ENCODE measurements at places on chromosomes 5 and 9.

DNA sequence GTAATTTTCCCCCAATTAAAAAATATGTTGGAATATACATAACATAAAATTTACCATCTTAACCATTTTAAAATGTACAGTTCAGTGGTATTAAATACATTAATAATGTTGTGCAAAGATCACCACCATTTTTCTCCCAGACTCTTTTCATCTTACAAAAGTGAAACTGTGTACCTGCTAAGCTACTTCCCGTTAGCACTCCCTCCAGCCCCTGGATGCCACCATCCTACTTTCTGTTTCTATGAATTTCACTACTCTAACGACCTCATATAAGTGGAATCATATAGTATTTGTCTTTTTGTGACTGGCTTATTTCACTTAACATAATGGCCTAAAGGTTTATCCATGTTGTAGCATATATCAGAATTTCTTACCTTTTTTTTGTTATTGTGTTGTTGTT, 112.9 kb downstream of the HSPA4 start:
- DNase-seq = no peak

DNA sequence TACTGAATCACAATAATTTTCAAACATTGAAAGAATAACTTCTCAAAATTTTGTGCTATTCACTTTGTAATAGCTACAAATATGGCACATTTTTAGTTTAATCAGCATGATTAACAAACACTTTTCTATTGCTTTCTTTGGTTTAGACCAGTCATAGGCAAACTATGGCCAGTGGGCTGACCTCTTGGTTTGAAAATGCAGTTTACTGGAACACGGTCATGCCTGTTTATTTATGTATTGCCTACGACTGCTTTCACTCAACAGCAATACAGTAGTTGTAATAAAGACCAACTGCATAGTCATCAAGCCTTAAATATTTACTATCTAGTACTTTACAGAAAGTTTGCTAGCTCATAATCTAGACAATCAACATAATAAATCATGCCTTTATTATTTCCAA, 810.8 kb downstream of the TLE1 start:
- no peak for DNase-seq

DNA sequence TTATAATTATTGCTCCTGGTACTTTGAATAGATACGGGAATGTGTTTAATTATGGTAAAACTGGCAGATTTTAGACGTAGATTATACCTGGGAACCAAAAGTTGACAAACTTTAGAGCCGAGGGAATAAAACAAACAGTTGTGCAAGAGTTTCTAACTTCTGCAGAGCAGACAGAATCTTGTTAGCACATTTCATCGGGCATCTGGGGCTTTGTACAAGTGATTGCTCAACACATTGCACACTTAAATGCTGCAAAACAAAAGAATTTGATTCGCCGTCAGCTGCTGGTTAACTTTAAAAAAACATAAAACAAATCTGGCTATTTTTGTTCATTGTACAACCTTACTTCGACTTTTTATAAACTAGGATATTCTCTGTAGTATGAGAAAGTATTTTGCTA, 398.1 kb downstream of the MAN2A1 start:
- DNase-seq = no peak

DNA sequence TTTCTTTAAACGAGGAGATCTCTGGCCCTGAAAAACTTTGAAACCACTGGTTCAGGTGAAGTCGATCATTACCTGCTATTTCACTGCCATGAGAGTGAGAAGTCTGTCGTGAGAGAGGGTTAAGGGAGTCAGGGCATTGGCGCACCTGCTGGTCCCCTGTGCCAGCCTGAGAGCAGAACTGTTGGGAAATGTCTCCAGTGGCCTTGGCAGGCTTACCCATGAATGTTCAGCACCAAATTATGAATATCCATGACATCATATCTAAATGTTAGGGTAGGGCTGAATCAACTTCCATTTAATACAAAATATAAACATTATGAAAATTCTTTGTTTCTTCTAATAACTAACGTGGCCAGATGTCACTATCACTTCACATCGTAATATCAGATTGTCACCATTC, 379.3 kb downstream of the KDM4C start:
- DNase-seq = no peak

- no peak for DNase-seq
Measured at GRCh38 chr5:159179529-159180305, 29.6 kb downstream of the RNF145 start.
